ENCODE measurements at places on chromosomes 11 and 22. TPM values are rescaled to one million over a fixed set of nuclear protein-coding genes. Genes with fewer than 3 reads are reported as not detected.

Gene SHISA8
- 1.7 TPM for total RNA-seq

Gene OR2AG1
- not detected for total RNA-seq

Gene RHOD
- 0.64 TPM for total RNA-seq

Gene BAIAP2L2
- total RNA-seq: 1.6 TPM
